IPS DF 6.9 (cell line): ENCODE measurements at places on chromosomes 12 and 14.

- DNase-seq = no peak
Measured at GRCh38 chr12:119008691-119009221, 27.4 kb downstream of the SRRM4 start.

DNA sequence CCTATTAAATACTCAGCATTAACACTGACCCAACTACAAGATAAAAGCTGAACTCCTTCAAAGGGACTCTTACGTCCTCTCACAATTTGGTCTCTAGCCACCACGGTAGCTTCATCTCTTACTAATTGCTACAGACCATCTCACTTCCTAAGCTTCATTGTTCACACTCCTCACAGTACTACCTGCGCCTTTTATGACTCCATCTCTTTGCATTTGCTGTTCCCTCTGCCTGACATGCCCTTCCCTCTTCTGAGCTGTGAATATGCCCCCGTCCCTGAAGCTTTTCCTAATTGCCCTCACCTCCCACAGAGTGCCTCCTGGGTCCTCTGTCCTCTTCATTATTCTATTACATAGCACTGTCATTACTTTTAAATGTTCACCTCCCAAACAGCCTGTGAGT lies 2.5 kb downstream of the EEA1 start:
- no peak for DNase-seq

- no peak for DNase-seq
Measured at GRCh38 chr14:104121142-104121541, 17.2 kb upstream of the KIF26A start.

- no peak for DNase-seq
Measured at GRCh38 chr14:77721437-77721836, 13.5 kb downstream of the SLIRP start.

DNA sequence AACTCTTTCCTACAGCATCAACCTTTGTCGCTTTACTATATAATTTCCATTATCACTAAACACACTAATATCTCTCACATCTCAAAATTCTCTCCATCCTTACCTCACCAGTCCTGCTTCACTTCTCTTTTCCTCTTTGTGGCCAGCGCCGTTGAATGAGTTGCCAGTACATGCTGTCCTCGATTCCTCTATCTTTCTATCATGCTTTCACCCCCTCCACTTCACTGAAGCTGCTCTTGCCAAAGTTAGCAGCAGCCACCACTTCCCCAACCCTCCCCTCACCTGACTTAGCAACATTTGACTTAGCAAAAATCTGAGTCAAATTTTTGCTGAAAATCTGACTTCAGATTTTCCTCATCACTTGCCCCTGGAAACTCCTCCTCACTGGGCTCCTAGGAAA lies 210.4 kb downstream of the ANO6 start:
- DNase-seq = no peak

GRCh38 chr12:92065018-92065499 lies 80.6 kb downstream of the BTG1 start:
- DNase-seq = no peak

DNA sequence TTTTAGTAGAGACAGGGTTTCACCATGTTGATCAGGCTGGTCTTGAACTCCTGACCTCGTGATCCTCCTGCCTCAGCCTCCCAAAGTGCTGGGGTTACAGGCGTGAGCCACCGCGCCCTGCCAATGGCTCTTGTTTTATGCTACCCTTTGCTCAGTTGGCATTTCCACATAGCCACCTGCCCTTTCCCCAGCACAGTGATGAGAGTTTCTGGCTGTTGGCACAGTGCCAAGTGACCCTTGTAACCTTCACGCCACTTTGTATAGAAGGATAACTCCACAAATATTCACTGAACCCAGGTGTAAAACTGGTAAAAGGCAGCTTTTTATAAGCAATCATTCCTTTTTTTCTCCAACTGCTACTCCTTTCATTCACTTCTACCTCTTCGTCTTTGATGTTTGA lies 18.5 kb upstream of the CCDC175 start:
- no peak for DNase-seq

- DNase-seq = no peak
Measured at GRCh38 chr14:60856111-60856510, 121.5 kb downstream of the MNAT1 start.

DNA sequence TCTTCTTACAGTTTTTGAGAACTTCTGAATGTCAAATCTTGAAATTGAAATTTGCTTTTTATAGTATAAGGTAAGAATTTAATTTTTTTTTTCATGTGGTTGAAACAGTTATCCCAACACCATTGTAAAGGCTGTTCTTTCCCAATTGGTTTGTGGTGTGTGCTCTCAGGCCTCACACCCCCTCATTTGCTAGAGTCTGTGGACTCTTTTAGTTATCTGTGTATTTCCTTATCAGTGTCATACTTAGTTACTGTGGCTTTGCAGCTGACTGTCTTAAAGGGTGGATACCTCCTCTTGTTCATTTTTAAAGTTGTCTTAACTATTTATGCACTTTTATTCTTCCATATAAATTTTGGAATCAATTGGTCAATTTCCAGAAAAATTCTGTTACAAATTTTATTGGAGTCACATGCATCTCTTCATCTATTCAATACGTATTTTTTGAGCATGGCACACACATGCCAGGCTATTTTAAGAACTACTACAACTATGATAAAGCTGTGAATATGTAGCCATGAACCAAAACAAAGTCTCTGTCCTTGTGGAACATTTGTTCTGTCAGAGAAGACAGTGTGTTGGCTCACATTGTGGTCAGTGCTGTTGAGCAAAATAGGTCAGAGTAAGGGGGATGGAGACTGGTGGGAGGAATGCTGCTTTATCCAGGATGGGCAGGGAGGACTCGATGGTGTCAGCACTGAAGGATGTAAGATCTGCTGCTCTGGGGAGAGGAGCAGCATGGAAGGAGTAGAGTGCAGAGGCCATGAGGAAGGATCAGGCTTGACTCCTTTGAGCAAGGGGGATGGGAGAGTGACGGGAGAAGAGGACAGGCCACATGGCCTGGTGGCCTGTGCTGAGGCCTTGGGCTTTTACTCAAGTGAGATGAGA lies 24.1 kb downstream of the FGF23 start:
- DNase-seq = no peak

GRCh38 chr12:110287986-110288385 lies 6.9 kb downstream of the ATP2A2 start:
- DNase-seq = no peak
